ENCODE measurements at places on chromosomes 7 and 10.

DNA sequence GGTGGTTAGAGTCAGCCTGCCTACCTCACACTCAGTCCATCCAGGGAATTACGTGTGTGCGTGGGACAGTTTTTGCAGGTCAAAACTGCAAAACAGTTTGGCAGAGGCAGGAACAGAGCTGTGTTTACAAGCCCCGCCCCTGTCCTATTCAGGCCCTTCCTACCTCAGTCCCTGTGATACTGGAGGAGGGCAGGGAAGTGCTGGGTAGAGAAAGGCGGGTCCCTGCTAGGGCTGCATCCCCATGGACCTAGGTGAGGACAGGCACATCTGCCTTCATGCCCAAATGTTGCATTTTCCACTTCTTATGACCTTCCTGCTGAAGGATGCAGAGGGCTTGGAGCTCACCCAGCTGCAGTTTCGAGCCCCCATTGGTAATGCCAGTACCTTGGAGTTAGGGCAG, 25.1 kb downstream of the SBDS start:
- DNase-seq: no peak

DNA sequence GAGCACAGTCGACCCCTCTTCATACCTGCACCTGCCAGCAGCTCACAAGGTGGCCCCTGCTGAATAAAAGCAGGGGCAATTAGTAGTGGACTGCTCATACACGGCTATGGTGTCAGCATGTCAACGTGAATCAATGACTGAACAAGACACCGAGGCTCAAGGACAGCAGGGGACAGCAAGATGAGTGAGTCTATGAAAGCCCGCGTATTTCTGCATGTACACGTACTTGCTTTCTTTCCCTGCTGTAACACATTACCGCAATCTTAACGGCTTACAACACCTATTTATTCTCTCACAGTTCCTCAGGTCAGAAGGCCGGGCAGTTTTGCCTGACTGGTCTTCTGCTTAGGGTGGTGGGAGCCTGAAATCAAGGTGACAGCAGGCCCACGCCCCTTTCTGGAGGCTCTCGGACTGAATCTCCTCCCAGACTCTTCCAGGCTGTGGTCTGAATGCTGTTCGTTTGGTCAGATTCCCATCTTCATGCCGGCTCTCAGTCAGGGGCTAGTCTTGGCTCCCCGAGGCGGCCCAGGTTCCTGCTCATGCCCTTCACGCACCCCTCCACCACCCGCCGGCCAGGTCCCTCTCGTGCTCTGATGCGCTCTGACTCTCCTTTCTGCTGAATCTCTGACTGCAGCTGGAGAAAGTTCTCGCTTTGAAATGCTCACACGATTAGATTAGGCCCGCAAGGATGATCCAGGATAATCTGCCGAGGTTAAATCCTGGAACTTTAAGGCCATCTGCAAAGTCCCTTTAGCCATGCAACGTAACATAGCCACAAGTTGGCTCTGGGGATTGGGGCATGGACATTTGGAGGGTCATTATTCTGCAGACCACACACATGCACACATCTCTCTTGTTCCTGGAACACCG, 7.8 kb upstream of the PPP2R2D start:
- DNase-seq: no peak

DNA sequence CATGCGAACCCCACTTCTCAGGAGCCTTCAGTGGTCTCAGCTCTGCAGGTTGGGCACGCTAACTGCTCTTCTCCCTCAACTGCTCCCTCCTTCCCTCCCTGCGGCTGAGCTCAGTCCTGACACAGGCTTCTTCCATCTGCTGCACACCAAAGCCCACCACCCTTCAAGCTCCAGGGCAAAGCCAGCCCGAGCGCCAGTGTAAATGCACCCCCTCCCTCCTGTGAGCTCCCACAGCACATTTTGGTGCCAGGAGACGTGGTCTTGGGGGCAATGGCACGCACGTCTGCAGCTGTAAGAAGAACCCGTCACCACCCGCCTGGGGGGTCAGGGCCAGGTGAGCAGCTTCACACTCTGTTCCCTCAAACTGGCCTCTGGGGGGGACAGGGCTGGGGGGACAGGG, 15.9 kb downstream of the VIPR2 start:
- no peak for DNase-seq

GRCh38 chr7:116621649-116622048, 50.3 kb upstream of the MET start:
- no peak for DNase-seq

DNA sequence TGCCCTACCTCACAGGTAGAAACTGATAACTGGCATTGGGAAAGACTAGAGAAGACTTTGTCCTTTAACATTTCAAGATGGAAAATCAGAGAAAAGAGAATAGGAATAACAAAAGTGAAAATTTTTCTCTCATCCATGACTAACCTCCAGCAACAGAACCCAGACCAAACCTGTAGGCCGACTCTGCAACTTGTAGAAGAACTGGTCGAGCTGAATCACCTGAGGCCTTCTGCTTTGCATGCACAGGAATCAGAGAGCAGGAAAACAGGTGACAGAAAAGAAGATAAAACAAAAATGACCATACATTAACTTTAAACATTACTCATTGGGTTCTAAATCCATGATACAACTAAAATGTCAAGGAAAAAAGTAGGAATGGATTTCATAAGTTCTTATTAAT, 137.1 kb downstream of the SLC25A13 start:
- no peak for DNase-seq

DNA sequence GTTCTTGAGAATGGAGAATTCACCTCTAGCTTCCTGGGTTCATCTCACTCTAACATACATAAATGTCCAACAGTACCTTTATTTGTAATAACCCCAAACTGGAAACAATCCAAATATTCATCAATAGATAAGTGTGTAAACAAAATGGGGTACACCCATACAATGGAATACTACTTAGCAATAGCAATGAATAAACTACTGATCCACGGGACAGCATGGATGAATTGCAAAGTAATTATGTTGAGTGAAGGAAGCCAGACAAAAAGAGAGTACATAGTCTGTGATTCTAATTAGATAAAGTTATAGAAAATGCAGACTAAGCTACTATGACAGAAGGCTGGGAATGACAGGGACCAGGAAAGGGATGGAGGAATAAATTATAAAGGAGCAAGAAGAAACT, 391.3 kb downstream of the CCSER2 start:
- no peak for DNase-seq

GRCh38 chr10:19713159-19713558, 103.1 kb upstream of the PLXDC2 start:
- DNase-seq: no peak

GRCh38 chr10:10213237-10213636, 804.4 kb upstream of the CELF2 start:
- no peak for DNase-seq

- DNase-seq: no peak
Observed at GRCh38 chr10:124033887-124034218, 59.5 kb downstream of the CHST15 start.

- no peak for DNase-seq
Observed at GRCh38 chr7:22361795-22362194, 4.8 kb upstream of the RAPGEF5 start.

DNA sequence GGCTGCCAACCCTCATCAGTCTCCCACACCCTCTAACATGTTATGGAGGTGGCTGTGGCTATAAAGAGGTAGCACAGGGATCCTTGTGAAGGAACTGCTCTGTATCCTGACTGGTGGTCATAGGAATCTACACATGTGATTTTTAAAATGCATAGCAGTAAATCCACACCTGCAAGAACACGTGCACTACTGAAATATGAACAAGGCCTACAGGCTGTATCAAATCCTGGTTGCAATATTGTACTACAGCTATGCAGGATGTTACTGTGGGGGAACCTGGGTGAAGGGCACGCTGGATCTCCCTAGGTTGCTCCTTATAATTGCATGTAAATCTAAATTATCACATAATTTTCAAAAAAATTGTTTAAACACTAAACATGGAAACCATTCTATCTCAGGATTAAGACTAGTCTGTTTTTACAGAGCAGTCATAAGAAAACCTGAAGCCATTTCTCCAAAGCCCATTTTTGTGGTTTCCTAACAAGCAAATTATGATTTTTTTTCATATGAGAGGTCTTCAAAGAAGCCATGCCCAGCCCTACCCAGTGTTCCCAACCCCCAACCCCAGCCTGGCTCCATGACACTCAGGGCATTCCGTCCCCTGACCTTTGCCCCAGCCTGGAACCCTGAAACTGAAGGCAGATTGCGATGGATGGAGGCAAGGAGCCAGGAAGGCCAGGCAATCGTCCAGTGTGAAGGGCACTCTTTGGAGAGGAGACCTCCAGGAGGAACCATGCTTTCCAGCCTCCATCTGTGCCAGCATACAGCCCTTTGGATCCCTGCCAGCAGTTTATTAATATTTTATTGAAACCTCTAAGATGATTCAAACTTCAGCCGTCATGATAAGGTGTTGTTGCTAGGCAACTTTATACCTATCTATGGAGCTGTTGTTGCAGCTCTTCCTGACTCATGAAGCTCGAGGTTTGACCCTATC, 161.0 kb downstream of the GRID1 start:
- no peak for DNase-seq

- DNase-seq: no peak
Observed at GRCh38 chr10:29699621-29700020, 64.8 kb upstream of the SVIL start.

- no peak for DNase-seq
Observed at GRCh38 chr10:2851566-2851965, 215.8 kb upstream of the PFKP start.

GRCh38 chr10:16770670-16771069, 46.6 kb downstream of the RSU1 start:
- DNase-seq: no peak

DNA sequence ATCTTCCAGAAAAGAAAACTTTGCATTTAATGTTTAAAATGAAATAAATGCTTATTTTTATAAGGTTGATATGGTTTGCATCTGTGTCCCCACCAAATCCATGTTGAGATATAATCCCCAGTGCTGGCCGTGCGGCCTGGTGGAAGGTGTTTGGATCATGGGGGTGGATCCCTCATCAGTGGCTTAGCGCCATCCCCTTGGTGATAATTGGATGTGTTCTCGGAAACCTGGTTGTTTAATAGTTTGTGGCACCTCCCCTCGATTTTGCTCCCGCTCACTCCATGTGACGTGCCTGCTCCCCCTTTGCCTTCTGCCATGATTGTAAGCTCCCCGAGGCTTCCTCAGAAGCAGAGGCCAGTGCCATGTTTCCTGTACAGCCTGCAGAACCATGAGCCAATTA, 2.4 kb upstream of the MTPAP start:
- DNase-seq: no peak

DNA sequence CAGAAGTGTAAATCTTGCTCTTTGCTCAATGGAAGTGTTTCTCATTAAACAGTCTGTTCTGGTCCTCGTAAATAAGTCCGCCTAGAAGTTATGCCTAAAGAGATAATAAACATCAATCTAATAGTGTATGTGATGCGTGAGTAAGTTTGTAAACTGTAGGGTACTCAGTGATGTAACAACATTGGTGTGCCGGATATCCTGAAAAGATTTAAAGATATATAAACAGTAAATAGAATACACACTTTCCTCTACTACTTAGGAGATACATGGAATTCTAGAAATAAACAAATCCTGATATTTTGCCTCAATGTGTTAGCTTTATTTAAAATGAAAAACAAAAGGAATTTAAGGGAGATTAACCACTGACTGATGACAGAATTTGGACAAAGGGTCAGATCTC, 123.5 kb downstream of the AHR start:
- no peak for DNase-seq

DNA sequence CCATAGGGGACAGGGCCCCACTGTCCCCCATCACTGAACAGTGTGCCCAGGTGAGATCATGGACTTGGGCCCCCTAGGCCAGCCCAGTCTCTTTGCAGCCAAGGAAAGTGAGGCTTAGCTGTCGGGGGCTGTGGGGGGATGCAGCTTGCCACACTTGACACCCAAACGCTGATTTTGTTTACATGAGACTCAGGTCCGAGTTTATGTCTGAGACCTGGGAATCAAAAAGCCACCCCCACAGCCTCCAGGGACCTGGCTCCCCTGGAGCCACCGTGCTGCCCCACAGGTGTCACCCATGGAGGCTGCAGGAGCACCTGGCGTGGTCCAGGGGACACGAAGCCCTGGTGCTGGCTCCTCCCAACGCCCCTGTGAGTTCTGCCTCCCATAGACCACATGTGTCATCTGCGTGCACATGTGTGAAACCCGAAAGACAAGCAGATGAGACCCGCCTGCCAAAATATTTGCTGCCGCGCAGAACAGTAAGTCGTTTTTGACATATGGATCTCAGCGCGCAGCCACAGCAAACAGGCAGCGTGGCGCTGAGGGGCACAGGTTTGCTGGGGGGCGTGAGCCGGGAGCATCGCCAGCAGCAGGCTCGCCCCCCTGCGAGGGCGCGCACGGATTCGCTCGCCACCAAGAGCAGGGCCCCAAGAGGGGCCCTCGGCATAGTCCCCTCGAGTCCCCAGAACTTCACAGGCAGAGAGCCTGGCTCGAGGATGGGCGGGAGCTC, 112.3 kb downstream of the LHPP start:
- DNase-seq: no peak

GRCh38 chr10:45096001-45096400, 95.3 kb downstream of the ZNF22 start:
- DNase-seq: no peak

DNA sequence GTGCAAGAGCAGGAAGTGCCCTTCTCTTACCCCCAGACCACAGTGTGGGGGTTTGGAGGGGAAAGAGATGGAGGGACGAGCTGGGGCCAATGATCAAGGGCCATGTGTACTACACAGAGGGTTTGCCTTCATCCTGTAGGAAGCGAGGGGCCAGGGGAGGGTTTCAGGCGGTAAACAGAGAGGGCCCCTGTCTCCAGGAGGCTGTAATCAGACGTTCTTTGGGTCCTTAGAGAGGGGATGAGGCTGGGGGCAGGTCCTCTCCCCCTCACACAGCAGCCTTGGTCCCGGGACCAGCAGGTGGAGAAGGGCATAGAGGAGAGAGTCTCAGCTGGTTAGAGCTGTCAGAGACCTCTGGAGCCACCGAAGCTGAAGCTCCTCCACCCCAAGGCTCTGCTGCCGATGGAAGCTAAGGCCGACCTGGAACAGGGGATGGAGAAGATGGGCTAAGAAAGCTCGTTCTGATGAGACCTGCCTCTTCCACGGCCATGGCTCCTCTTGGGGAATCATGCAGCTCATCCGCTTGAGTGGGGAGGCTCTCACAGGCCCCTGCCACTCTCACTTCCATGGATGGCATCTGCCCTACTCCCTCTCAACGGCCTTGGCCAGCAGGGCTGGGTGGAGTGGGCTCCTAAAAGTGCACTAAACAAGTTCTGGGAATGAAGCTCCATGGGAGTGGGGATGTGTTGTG, 3.5 kb downstream of the LOXL4 start:
- DNase-seq: no peak

DNA sequence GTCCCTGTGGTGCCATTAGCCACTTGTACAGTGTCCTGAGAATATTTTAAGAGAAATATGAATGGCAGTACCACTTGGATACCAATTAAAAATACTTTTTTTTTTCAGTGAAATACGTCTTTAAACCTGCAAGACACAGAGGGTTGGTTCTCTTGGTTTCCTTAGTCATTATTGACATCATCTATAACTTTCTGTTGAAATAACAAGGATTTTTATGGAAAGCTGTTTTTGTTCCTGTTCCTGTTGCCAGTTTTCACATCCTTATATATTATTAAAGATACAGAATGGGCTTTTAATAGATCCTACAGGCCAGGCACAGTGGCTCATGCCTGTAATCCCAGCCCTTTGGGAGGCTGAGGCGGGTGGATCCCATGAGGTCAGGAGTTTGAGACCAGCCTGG, 579.9 kb downstream of the AUTS2 start:
- DNase-seq: no peak
